Glomerular endothelial cell (primary cell): ENCODE measurements at places on chromosomes 3 and 15.

GRCh38 chr3:182808041-182808770 is 14.9 kb downstream of the ATP11B start:
- no peak for DNase-seq

- DNase-seq: no peak
These were observed 57.2 kb upstream of the TIPARP start for GRCh38 chr3:156617145-156617544.

GRCh38 chr3:134074001-134074789 is 44.5 kb upstream of the SLCO2A1 start:
- DNase-seq: no peak

DNA sequence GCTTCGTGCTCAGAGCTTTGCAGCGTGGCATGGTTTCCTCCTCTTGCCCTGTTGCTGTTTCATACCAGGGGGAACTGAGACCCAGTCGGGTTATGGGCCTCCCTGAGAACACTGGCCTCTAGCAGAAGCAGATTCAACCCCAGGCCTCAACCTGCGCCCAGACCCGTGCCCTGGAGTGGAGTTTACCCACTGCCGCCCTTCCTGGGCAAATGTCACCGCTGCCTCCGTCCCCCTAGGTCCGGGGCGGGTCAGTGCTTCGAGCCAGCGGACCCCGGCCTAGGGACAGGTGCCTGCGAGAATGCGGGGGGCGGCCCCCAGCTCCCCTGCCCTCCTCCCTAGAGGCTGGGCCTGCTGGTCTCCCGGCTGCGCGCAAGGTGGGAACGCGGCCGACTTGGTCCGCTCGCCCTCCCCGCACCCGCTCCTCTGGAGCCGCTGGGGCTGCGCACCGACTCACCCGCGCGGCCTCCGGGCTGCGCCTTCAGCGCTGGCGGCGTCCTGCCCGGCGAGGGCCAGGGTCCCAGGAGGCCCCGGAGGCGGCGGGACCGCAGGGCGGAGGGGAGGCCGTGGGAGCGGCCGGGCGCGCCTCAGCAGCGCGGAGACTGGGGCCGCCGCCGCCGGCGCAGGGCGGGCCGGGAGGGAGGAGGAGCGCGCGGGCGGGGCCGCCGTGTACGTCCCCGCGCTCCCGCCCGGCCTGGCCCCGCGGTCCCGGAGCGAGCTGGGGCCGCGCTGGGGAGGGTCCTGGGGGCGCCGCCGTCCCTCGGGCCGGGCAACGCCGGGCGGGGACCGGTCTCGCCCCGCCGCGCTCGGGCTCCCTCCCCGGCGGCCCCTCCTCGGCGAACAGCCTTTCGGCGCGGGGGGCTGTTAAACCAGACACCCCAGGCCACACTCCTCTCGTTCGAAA is at the start of gene PIGZ:
Gene PIGZ, minus strand, starts transcription at position 601 of the 901 bp plus-strand sequence. CDS start 16,802 bp downstream, outside the sequence.
- no peak for DNase-seq

- no peak for DNase-seq
These were observed 124.0 kb downstream of the ADAMTS9 start for GRCh38 chr3:64563751-64564150.

DNA sequence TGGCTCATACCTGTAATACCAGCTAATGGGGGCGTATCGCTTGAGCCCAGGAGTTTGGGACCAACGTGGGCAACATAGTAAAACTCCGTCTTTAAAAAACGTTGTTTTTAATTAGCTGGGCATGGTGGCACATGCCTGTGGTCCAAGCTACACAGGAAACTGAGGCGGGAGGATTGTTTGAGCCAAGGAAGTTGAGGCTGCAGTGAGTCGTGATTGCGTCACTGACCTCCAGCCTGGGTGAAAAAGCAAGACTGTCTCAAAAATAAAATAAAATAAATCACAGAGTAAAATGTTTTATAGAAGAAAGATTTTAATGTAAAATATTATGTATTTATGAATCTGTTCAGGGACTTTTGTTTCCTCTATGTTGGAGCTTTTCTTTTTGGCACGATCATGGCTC is 15.3 kb upstream of the STRIT1 start:
- DNase-seq: no peak

DNA sequence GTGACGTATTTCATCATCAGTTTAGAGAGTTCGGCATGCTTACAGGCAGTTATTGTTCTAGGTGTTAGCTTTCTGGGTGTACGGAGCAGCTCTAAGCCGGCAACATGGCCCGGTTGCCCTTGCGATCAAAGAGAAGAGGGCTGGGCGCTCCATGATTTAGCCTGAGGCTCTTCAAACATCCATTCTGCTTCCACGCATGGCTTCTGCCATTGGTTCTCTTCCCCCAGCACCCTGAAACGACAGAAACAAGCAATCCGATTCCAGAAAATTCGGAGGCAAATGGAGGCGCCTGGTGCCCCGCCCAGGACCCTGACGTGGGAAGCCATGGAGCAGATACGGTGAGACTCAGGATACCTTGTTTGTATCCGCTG is 574 bp downstream of the NGRN start:
- no peak for DNase-seq

DNA sequence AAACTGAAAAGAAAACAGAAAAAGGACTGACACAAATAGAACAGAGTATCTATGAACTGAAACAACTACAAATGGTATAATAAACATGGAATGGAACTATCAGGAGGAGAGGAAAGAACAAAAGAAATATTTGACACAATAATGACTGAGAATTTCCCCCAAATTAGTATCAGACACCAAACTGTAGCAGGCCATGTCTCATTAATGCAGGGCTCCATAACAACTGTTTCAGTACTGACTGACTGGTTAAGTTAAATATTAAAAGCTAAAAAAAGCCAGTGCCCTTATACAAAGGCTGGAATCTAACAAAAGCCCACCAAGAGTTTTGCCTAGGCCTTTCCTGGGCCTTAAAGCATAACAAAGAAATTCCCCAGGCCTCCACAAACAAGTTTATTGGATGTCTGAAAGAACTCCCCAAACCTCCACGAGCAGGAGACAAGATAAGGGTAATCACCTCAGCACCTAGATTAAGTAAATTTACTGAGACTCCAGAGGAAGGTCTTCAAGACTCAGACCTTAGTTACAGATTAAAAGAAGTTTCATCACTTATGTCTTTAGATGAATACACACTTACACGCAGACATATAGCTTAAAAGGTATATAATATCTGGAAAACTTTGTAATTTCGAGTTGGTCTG is 45.7 kb downstream of the KPNA1 start:
- DNase-seq: no peak

DNA sequence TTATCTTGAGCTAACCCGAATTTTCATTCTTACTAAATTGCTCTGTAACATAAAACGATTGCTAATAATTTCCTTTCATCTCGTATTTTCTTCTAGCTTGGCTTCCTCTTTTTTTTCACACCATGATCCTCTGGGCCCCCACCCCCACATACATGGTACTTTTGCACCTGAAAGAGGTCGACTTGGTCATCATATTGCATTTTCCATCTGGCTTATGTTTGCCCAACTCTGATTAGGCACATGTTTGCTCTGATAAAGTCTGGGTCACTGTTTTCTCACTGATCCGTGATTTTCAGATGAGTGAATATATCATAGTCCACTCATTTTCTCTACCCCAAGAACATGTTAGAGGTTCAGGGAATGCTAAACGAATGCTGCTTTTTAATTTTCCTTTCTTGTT is 49.5 kb downstream of the ARRDC4 start:
- DNase-seq: no peak

GRCh38 chr15:78637776-78638435 is 3.1 kb downstream of the CHRNB4 start:
- no peak for DNase-seq

- DNase-seq: no peak
These were observed 44.6 kb upstream of the LMCD1 start for GRCh38 chr3:8457039-8457438.

DNA sequence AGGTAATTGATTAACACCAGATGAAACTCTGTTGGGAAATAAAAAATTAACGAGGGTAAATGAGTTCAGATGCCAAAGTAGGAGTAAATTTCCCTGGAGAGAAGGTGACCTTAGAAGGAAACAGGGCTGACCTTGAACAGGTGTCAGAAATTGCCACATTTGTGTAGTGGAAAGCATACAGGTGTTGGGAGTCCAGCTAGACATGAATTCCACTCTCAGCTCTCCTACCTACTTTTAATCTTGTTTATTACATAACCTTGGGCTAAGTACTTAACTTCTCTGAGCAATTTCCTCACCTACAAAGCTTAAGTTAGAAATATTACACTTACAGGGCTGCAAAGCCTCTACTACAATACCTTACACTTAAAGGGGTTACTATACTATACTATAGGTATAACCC is 96.0 kb downstream of the ISL2 start:
- no peak for DNase-seq

- DNase-seq: no peak
These were observed 32.7 kb downstream of the PDIA5 start for GRCh38 chr3:123099331-123100192.

GRCh38 chr3:73141525-73141924 is 80.1 kb downstream of the EBLN2 start:
- no peak for DNase-seq

GRCh38 chr3:23915537-23916108 is 1.2 kb downstream of the NKIRAS1 start:
- no peak for DNase-seq

DNA sequence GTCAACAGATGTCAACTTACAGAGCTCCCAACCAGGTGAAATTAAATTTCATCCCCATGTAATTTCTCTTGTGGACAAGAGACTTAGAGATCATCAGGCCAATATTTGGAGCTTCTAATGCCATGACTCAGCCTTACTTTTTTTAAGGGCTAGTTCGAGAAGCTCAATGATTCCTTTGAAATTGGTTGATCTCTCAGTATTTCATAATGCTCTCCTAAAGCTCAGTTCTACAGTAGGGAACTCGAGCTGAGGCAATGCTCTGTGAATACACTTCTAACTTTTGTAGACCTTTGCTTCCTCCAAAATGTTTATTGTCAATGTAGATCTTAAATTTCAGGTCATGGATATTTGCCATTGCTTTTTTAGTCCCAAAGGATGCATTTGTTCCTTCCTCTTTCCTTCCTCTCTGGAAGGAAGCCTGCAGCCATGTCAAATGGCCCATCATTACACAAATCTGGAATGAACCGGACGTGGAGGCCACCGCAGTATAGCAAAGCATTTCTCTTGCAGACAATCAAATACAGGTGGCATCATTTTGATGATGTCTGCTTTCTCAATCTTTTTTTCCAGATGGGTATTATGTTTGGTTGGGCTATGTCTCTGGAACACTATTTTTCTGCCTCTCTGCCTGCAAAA is 28.3 kb downstream of the STARD5 start:
- no peak for DNase-seq

DNA sequence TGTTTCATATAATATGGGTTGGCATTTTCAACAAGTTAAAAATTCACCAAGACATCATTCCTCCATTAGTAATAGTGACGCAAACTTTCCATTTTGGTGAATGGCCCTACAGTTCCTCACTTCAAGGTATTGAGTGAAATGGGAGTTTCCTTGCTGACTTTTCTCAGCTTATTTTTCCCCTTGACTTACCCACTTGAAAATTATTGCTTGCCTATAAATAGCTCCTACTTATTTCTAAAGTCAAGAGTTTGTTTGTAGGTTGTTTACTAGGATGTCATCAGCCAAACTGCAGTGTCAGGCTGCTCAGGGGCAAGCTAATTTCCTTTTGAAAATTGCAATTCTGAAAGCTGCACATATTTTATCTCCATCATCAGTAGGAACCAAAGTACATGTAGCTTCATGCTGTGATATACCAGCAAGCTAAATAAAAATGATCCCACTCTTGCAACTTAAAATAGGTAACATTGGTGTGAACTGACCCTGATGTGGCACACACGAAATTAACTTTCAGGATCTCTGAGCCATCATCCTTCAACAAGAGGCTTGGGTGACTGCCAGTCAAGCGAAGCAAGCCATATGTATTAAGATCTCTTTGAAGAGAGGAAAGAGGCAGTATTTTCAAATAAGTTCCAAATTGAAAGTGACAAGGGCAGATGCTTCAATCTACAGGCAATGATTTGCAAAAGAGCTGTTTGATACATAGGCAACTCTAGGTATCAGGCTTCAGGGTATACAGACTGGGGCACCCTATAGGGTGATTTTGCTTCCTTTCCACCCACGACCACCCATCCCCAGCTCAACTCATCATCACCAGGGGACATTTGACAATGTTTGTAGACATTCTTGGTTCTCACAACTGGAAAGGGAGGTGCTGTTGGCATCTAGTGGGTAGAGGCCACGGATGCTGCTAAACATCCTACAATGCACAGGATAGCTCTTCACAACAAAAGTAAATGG is 66.8 kb upstream of the RASGRP1 start:
- DNase-seq: no peak

GRCh38 chr3:99708207-99708745 is 69.9 kb downstream of the COL8A1 start:
- DNase-seq: no peak

DNA sequence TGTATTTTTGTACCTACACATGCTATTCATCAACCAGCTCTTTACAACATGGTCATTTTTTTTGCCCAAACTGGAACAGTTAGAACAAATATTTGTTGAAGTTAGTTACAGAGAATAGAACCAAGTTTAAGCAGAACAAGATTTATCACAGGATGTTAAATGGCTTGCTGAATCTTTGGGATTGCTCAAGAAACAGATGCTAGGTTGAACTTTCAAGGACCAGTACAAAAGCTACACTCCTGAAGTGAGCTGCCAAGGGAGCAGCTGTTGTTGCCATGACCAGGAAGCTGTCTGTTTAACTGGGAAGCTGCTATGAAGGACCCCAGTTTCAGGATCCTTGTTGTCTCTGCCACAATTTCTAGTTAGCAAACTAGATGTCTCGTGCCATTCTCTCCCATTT is 53.7 kb downstream of the ZIC1 start:
- DNase-seq: no peak

DNA sequence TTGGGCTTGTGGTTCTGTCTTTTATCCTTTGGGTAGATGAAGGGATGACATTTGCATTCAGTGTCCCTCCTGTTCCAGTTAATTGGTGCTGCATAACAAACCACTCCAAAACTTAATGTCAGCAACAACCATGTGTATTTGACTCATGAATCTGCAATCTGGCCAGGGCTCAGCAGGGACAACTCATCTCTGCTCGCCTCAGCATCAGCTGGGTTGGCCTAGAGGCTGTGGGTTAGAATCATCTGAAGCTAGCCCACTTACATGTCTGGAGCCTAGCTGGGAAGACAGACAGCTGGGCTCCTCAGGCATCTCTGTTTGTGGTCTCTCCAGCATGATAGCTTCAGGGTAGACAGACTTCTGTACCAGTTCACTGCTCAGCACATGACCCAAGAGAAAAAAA is 92.0 kb downstream of the TMEM108 start:
- no peak for DNase-seq

DNA sequence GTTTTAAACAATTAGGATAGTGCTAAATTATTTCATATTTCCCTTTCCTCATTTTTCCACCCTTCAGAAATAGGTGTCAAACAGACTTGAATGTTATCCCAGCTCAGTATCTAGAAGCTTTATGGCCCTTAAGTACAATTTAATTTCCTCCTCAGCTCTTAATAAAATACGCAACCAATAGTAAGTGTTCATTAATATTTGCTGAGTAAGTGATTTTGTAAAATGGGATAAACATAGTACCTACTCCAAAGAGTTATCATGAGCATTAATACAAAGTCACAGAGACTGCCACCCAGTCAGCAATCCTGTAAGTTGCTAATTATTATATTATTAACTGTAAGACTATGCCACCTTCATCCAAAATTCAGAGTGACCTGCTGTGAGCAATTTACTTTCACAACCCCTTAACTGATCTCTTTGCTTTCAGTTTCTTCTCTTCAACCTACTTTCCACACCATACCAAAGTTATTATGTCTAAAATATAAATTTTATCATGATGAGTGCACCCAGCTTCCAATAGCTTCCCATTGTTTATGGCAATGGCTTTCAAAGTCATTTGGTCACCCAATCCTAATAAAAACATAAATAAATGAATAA is 30.7 kb upstream of the CLDN1 start:
- no peak for DNase-seq
